ENCODE measurements at places on chromosomes 3 and 15.
A peak's percentile ranks its signal among the peaks of the same experiment; 100 is the strongest.

DNA sequence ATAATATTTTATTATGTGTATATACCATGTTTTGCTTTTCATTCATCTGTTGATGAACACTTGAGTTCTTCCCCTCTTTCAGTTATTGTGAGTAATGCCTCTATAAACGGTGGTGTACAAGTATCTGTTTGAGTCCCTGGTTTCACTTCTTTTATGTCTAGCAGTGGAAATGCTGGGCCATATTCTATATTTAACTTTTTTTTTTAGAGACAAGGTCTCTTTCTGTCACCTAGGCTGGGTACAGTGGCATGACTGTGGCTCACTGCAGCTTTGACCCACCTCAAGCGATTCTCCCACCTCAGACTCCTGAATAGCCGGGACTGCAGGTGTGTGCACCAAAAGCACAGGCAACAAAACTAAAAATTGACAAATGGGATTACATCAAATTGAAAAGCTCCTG is 19.9 kb downstream of the GOLM2 start:
- no peak for DNase-seq

DNA sequence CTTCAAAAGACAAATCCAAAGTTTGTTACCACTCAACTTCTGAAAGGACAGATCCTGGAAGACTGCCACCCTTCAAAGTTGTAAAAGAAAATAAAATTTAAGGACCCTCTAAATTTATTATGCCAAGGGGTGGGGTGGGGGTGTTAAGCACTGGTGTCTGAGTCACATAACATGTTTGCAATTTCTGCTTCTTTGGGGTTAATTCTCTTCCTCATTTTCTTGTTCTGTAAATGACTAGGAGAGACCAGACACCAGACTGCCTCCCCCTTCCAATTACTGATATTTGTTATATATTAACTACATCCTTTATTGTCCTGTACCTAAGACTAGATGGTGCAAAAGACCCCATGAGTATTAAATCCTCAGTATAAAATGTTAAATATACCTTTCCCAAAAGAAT is 242.8 kb downstream of the ZNF385D start:
- DNase-seq, result no peak

DNA sequence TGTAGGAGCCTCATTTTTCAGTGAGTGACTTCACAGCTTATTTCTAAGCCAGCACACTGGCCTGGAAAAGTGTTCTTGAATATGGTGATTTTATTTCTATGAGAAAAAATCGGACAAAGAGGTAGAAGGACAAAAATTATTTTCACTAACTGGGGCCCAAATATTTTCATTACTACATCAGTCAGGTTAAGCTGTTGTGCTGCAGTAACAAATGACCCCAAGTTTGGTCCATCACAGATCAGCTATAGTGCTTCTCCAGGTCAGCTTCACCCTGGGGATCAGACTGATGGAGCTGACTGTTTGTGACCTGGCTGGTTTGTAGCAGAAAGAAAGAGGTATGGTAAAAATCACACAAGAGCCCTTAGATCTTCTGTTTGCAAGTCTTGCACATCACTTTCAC is 97.9 kb upstream of the STT3B start:
- DNase-seq, result no peak

DNA sequence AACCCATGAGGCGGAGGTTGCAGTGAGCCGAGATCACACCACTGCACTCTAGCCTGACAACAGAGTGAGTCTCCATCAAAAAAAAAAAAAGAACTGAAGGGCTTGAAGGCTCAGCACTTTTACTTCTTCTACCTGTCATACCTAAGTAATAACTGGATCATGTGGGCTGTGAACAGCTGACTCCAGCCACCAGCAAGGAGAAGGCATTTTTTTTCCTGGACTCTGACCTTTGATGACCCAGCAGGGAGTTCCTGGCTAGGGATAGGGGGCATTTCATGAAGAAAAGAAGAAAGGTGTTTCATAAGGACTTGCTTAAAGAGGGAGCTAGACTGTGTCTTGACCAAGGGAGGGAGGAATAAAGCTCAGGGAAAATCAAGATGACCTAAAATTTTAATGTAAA is 266.0 kb downstream of the ZNF621 start:
- no peak for DNase-seq

- DNase-seq, result no peak
Measured at GRCh38 chr15:78950343-78950742, 5.5 kb upstream of the CTSH start.

GRCh38 chr3:162742159-162742717 is 1245.6 kb downstream of the OTOL1 start:
- DNase-seq, result no peak

DNA sequence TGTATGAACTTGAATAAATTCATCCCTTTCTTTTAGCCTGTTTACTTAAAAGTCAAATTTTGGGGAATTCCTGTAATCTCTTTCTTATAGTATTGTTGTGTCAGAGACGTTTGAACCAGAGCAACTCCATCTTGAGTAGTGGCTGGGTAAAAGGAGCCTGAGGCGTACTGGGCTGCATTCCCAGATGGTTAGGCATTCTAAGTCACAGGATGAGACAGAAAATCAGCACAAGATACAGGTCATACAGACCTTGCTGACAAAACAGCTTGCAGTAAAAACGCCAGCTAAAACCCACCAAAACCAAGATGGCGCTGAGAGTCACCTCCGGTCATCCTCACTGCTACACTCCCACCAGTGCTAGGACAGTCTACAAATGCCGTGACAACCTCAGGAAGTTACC is 94.5 kb downstream of the P3H2 start:
- DNase-seq, result no peak

DNA sequence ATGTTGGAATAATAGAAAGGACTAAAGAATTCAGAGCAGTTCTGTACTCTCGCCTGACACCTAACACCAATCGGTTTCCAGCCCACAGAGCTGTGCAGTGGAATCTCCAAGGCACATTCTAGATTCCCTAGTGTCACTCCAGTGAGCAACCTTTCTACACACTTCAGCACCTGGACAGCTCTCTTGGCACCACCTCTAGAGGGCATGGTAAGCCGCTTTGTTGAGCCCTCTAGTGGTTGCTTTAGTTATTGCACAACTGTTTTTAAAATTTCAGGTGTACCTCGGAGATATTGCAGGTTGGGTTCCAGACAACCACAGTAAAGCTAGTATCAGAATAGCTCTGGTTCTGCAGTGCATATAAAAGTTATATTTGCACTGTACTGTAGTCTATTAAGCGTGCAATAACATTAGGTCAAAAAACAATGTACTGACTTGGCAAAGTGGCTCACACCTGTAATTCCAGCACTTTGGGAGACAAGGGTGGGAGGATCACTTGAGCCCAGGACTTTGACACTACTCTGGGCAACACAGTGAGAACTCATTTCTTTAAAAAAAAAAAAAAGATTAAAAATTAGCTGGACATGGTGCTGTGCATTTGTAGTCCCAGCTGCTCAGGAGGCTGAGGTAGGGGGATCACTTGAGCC is 26.5 kb upstream of the ERC2 start:
- DNase-seq, result peak; percentile 70

DNA sequence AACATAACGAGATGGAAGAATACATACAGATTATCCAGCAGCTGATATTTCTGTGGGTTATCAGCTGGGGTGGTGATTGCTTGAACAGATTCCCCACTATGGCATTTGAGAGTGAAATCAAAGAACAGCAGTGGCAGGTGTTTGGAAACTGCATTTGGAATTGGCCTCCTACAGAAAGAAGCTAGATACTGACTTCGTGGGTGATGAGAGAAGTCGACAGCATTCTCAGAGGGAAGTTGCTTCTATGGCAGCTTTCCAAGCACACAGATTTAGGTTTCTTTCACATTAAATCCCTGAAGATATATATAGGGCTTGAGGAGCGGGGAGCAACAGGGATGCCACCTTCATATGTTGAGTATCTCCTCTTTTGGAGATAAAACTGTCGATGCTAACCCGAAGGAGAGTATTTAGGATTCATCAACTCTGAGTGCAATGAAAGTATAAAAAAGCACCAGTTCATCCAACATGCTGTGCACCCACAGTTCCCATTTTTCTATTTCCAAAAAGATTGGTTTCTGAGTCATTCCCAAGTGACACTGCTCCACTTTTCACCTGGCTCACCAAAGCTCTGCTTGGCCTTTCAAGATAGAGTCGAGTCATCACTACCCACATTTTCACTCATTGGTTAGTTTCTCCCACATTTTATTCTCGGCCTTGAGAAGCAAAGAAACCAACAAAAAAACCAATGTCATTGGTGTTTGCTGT is 579.8 kb upstream of the SUCLG2 start:
- DNase-seq, result no peak

GRCh38 chr3:186939536-186939935 is 9.2 kb downstream of the ST6GAL1 start:
- no peak for DNase-seq

- DNase-seq, result no peak
Measured at GRCh38 chr15:96038650-96039049, 291.9 kb upstream of the NR2F2 start.

- no peak for DNase-seq
Measured at GRCh38 chr3:46489875-46490274, 7.9 kb upstream of the RTP3 start.

DNA sequence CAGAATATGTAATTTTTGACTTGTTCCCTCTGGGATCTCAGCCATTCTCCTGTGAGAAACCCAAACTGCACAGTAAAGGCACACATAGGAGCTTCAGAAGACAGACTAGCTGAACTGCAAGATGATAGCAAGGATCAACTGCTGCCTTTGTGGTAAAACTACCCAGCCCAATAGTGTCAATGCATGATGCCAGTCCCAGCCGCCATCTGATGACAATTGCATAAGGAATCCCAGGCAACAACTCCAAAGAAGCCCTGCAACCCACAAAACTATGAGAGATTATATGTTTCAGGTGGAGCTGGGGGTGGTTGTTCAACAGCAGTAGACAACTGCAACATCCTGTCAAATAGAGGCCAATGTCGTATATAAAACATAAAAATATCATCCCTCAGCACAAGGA is 192.4 kb upstream of the ARPP21 start:
- no peak for DNase-seq

DNA sequence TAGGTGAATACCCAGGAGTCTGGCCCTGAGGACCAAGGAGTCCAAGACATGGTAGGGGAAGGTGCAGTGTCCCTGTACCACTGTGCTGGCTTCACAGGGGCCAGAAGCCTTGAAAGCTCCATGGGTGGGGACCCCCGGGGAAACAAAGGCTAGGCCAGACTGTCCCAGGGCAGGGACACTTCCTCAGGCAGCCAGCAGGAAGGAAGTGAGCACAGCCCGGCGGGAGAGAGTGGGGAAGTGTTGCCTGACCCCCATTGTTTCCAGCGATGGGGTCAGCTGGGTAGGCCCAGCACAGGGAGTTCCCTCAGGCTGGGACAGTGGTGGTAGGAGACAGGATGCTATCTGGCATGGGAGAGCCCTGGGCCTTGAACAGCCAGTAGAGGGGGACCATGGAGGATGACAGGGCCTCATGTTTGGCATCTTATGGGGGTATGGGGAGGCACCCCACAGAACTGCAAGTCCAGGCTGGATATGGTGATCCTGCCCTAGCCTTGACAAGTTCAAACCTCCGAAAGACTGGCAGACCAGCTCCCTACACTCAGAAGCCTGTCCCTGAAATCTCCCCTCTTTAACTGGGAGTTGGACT is 1.2 kb upstream of the HYAL2 start:
- DNase-seq, result no peak

Measured in suprapubic skin (tissue), 4 donors.